ENCODE measurements at places on chromosomes 6 and 20.

DNA sequence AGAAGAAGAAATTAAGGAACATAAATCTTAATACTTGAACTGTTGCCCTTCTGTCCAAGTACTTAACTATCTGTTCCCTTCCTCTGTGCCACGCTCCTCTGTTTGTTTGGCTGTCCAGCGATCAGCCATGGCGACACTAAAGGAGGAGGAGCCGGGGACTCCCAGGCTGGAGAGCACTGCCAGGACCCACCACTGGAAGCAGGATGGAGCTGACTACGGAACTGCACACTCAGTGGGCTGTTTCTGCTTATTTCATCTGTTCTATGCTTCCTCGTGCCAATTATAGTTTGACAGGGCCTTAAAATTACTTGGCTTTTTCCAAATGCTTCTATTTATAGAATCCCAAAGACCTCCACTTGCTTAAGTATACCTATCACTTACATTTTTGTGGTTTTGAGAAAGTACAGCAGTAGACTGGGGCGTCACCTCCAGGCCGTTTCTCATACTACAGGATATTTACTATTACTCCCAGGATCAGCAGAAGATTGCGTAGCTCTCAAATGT, 17.1 kb downstream of the IRF4 start:
- no peak for DNase-seq

DNA sequence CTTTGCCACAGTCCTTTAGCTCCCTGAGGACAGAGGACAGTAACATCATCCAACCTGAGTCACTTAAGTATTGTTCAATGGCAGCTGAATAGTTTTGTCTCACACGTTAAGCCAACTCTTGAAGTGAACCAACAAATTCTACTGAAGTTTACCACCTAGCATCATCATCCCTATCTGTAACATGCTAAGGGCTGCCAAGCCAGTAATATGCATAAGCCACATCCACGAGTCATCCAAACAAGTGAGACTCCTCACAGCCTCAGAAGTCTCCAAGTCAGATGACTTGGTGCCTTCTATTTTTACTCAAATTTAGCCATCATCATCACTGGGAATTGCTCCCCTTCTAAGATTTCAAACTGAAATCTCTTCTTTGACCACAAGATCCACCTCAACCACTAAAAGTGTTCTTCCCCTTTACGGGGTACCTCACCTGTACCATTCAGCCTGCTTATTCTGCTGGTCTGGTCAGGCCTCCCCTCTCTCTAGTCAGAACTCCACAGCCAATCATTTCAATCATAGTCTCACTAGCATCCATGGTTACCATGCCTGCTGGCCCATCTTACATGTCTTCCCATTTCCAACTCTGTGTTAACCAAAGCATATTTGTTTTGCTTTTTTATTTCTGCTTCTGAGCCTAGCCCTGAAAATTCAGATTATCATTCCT, 73.7 kb downstream of the DTNBP1 start:
- DNase-seq, result no peak

DNA sequence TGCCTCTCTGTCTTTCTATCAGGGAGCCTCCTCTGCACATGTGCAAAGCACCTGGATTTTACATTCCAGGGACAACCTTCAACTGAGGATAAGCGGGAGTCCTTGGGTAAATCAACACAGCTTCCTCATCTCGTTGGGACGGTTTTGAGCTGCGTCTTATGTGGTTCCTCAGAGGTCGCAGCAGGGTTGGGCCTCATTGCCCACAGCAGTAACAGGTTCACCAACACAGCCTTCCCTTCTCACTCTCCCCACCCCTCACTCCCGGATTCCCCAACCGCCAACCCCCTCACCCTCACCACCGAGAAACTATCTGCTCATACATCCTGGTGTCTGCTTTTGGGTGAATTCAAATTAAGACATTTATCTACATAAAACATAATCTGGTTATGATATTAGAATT, 155.8 kb upstream of the GGTLC1 start:
- no peak for DNase-seq

- DNase-seq, result no peak
Measured at GRCh38 chr20:21548390-21549035, 34.6 kb upstream of the NKX2-2 start.

- no peak for DNase-seq
Measured at GRCh38 chr6:107641500-107641941, 151.6 kb downstream of the SOBP start.

DNA sequence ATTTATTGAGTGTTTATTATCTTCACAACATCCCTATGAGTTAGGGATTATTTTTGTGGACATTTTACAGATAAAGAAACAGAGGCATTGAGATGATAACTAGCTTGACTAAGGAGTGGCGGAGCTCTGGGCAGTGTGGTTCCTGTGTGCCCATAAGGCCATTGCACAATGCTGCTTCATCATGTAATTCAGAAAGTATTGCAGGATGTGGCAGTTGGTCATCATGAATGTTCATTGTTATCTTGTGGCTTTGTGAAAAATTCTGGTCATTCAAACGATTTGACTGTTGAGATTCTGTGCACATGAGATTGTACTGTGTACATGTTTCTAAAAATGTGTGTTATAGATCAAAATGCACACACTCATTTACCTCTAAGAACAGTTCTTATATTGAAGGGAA, 150.8 kb downstream of the ESR1 start:
- DNase-seq, result no peak
